Uterus (tissue), 4 donors: ENCODE measurements at places on chromosomes 6 and 20.

DNA sequence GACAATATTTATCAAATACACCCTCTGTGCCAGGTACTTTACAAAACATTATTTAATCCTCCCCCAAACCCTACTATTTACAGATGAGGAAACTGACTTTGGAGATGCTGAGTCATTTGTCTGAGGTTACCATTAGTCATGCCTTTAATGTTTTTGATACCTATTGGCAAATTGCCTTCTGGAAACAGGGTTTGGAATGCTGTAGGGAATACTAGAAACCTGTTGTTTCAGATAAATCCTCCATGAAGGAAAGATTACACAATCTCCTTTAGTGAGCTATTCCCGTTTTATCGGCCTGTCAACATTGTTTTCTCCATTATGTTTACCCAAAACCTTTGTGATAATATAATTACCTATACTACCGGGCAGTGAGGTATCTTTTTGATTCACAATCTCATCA is 93.6 kb upstream of the ADGRF1 start:
- no peak for DNase-seq

DNA sequence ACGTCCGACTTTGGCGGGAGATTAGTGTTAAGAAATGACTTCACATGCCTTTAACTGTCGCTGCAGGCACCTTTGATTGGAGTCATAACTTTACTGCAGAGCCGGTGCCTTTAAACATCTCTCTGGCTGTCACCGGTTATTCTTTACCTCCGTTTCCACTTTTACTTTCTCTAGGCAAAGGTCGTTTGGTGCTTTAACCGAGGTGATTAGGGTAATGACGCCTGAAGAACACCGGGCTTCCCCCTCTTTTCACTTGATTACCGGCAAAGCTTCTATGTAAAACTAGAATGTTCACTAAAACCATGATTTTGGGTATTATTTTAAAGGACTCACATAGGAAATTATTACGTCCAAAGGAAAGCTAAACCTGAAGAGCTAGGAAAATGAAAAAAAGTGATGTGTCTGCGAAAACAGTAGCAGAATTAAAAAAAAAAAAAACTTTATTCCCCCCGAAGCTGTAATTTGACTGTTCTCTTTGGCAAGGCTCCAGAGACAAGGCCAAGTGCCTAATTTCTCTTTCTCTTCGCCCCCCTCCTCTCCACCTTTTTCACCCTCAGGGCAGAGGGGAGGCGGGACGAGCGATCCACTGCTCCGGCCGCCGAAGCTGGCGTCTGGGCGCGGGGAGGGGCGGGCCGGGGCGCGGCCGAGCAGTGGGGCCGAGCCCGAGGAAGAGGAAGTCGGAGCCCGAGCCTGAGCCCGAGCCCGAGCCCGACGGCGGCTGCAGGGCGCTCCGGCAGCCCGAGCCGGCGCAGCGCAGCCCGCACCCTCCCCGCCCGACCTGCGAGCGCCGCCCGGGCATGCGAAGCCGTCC is at the start of gene PLEKHG1:
Gene PLEKHG1, plus strand, starts transcription at position 687 of the 811 bp plus-strand sequence. CDS start 133,797 bp downstream, outside the sequence.
- peak; percentile 61 for DNase-seq

DNA sequence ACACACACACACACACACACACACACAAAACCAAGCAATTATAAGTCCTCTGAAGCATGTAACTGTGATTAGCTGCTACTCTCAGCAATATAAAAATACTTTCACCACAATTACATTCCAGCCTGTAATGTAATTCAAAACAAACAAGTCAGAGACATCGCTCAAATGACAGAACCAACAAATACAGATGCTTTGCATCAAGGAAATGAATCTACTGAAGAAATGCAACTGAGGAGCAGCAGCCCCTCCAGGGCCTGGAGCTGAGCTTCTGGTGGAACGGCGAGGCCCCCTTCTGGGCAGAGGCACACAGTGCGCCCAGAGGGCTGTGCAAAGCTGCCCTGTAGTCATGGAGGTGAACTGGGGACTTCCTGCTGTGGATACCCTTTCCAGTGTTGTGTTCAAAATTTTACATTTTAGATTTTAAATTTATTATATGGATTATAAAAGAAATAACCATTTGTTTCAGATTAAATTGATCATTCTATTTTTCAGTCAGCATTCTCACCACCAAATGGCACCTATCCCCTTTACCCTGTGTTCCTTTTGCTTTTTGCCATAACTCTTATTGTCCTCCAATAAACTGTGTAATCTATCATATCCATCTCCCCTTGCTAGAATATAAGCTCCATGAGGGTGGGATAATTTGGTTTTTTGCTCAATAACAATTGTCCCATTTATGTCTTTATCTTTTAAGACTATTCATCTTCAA is 23.2 kb downstream of the ADAT2 start:
- DNase-seq = peak; percentile 65

GRCh38 chr6:168061269-168062210 is 17.5 kb downstream of the FRMD1 start:
- no peak for DNase-seq

- no peak for DNase-seq
These were observed 90.1 kb downstream of the CAP2 start for GRCh38 chr6:17483391-17484016.

- no peak for DNase-seq
These were observed 17.0 kb upstream of the FHL5 start for GRCh38 chr6:96545882-96546281.

GRCh38 chr6:1313767-1314503 is 2.0 kb downstream of the FOXQ1 start:
- no peak for DNase-seq

DNA sequence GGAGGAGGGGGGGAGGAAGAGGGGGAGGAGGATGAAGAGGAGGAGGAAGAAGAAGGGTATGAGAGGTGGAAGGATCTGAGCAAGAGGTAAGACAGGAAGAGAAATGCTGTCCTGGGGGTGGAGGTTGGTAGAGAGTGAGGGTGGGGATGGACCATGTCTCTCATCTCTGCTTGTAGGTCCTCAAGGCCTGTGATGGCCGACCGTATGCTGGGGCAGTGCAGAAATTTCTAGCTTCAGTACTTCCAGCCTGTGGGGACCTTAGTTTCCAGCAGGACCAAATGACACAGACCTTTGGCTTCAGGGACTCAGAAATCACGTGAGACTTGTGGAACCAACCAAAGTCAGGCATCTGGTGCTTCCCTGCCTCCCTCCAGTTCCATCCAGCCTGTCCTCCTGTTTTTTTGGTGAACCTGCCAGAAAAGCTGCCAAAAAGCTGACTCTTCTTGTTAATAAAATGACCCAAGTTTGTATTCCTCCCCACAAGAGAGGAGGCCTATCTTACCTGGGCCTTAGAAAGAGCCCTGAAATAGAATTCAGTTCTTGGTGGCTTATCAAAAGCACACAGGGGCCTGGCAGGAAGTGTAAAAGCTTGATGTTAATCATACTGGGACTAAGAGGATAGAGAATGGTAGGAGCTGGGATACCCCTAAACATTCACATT is 2.5 kb upstream of the C4A start:
- no peak for DNase-seq

- no peak for DNase-seq
These were observed 66.9 kb downstream of the ARID1B start for GRCh38 chr6:156844089-156844488.

DNA sequence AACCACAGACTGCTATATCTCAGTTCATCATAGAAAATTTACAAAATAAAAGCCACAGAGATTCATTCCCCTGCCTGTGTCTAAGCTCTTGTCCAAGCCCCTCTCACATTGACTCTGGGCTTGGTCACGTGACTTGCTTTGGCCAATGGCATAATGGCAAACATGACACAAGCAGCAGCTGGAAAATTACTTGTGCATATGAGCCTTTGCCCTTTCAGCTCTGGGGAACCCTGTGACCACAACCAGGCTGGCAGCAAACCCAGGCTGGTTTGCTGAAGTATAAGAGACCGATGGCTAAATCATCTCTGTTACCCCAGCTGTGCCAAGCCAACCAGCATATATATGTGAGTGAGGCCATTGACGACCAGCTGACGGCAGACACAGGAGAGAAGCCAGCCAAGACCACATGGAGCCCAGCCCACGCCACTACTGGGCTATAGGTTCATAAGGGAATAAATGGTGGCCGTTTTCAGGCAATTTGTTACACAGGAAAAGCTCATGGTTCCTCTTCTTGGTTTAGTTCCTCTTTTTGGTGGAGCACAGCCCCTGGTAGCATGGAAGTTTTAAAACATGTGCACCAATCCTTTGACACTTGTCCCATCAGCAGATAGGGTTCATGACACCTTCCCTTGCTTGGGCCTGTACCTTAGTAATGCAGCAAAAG is 31.8 kb upstream of the RSPO4 start:
- no peak for DNase-seq

- no peak for DNase-seq
These were observed 71.7 kb upstream of the SMLR1 start for GRCh38 chr6:130755368-130756034.

DNA sequence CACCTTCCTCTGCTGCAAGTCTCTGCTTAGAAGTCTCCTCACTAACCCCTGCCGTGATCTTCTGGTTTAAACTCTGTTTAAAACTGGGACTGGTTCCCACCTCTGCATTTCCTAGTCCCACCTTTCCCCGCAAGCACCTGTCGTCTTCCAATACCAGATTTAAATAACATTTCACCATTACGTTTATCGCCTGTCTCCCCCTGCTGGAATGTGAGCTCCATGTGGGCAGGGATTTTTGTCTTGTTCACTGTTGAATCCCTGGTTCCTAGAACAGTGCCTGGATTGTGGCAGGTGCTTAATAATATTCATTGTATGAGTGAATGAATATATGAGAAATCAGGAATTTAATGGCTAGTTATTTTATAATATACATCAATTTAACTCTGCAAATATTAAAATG is 2.7 kb downstream of the GUCA1A start:
- DNase-seq = no peak

DNA sequence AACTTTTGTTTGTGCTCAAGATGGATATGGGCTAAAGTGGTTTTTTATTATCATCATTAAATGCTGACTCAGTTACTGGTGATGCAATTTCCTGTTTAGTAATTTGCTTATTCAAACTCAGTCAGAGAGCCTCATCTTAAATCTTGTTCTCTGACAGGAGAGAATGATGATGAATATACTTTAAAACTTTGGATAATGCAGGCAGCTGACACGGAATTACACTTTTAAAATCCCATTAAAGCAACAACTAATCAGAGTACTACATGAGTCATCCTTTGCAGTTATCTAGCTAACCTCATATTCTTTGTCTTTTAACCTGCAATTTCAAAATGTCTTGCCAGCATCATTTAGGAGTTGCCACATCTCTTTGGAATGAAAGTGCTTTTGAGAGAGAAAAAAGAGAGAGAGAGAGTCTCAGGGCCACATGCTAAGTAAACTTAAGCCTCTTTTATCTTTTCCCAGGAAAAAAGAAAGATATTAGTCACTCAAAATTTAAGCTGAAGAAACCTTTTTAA is 9.2 kb upstream of the C6orf141 start:
- no peak for DNase-seq

- DNase-seq = no peak
These were observed 56.2 kb downstream of the SNX9 start for GRCh38 chr6:157879034-157879872.

- DNase-seq = no peak
These were observed 45.1 kb downstream of the NOL7 start for GRCh38 chr6:13660273-13660672.

GRCh38 chr6:111478749-111479148 is 4.3 kb downstream of the REV3L start:
- no peak for DNase-seq

- no peak for DNase-seq
These were observed 6.2 kb downstream of the EYA2 start for GRCh38 chr20:46900826-46901225.

- DNase-seq = no peak
These were observed 54.4 kb upstream of the RNF24 start for GRCh38 chr20:4069751-4070150.

DNA sequence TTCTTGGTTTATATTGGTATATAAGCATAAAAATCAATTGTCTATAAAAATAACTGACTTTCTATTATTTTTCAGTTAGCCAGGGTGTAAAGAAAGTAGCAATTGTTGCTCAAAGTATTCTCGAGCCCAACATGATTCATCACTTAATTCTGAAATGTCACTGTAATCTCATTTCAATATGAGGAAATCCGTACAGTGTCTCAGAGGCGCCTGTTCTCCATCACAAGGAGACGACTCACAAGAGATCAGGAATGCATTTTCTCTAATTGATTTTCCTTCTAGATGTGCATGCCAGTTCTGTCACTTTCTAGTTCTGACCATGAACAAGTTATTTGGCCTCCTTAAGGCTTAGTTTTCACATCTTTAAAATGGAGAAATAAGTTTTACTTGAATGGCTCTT is 753.1 kb downstream of the MAFB start:
- no peak for DNase-seq

DNA sequence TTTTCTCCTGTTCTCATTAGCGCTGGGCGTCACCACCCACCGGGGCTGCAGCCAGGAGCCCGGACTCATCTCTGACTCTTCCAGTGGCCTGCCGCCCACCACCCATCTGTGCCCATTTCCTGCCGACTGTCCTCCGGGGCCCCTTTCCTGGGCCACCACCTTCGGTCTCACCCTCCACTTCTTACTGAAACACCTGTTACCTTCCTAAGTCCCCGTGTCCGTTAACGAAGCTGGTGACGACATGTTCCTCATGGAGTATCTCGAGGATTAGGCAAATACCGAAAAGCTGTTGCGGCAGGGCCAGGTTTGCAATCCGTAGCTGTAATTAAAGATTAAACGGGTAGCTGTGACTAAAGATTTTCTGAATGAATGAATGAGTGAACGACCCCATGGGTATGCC is 80.2 kb downstream of the SRC start:
- DNase-seq = no peak

GRCh38 chr6:10297832-10298231 is 117.0 kb downstream of the TFAP2A start:
- no peak for DNase-seq

DNA sequence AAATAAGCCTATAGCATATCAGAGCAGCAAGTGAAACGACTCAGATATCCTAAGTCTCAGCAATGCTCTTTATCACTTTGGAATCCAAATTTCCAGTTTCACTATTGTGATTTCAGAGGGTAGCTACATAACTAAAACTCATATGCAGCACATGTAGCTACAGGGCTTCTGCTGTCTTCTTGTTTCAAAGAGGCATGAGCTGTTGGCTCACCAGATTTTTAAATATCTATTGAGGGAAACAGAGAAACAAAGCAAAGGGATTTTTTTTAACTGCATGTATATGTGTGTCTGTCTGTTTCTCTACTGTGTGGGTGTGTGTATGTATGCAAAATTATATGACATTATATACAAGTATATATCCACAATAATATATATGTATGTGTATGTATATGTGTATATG is 258.4 kb downstream of the HDGFL1 start:
- DNase-seq = no peak
